ENCODE measurements at places on chromosomes 2 and 18.

GRCh38 chr2:30680121-30680520, 127.1 kb downstream of the CAPN13 start:
- DNase-seq: no peak

DNA sequence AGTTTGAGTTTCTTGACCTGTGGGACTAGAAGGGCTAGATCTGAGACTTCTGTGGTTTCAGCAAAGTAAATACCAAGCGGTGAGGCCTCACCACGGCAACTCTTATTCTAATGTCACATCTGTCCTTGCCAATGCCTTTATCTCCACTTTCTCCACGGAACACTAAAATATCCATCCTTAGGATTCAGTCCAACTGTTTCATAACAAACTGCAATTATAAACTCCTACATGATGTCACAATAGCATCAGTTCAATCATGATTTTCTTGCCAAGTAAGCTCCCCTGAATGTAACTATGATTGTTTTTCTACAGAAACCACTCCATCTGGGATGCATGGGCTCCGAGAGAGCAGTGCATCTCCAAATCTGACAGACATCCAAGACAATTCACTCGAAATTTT, 79.6 kb downstream of the LRATD1 start:
- DNase-seq: no peak

GRCh38 chr18:8890957-8891464, 185.7 kb downstream of the MTCL1 start:
- no peak for DNase-seq

- DNase-seq: no peak
Observed at GRCh38 chr2:46032996-46033395, 264.2 kb upstream of the EPAS1 start.

GRCh38 chr2:117137371-117137770, 677.1 kb upstream of the DDX18 start:
- no peak for DNase-seq

DNA sequence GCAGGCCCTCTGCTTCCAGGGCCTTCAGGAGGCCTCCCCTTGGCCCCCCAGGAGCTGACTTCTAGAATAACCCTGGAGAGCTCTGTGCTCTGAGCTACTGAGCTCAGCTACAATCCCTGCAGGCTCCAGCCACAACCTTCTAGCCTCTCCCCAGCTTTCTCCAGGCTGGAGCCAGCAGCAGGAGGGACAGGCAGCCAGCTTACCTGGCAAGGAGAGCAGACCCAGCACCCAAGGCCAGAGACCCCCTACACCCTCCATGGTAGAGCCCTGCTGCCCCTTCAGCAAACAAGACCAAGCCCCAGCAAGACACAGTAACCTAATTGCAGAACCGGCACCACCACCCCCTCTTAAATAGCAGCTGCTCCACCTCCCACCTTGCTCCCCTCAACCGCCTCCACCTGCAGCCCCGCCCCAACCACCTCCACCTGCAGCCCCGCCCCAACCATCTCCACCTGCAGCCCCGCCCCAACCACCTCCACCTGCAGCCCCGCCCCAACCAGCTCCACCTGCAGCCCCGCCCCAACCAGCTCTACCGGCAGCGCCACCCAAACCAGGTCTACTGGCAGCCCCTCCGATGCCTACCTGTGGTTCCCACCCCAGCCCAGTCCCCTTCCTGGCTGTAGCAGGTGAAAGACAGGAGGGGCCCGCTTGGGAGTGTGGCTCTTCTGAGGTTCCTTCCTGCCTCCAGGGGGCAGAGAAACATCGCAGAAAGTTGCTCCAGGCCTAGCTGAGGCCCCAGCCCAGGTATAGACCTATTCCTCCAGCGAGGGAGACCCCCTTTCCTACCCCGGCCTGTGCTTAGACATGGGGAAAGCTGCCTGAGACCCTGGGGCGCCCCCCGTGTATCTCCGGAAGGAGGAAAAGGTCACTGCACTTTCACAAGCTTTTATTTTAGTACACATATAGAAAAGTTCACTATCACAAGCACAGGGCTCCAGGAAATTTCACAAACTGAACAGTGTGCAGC, at the start of gene ASTL:
ASTL (minus strand) TSS at position 324 of the 967 bp plus-strand sequence; CDS start at position 258, 66 bp downstream.
- peak; percentile 54 for DNase-seq

DNA sequence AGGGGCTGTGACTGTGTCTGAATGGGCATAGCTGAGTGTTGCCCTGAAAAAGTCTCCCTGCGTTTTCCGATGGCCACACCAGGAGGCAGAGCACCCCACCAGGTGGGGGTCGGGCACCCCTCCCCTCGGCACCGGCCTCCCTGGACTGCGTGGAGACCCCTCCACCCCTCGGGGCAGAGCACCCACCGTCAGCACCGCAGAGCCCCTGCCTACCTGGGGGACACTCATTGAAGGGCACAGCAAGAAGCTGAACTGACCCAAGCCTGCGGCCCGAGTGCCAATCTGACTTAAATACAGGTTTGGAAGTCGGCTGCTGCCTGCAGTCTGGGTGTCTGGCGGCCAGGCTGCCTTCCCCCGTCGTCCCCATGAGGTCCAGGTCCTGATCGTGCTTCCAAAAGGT, 69.9 kb downstream of the KCNG2 start:
- no peak for DNase-seq

DNA sequence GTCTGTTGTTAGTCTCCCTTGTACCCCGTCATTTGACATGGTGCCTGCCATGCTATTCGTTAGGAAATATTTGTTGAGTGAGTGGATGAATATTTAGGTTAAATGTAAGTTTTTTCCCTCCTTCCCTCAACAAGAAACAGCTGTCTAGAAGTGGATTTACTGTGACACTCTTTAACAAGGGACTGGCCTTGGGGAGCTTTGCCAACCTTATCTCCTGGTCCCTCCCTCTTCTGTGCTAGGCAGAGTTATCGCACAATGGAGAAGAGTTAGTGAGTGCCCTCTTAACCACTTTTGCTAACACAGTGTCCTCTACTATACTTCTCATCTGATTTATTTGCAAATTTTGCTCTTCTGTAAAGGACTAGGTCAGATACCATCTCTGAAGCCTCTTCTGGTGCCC, 61.2 kb downstream of the DIS3L2 start:
- DNase-seq: no peak

- DNase-seq: no peak
Observed at GRCh38 chr2:177597759-177598158, 205.2 kb downstream of the AGPS start.

- DNase-seq: no peak
Observed at GRCh38 chr2:120959426-120959825, 223.8 kb downstream of the GLI2 start.

- DNase-seq: no peak
Observed at GRCh38 chr2:175571078-175571653, 389.7 kb upstream of the ATP5MC3 start.

GRCh38 chr2:157107460-157107859, 150.0 kb upstream of the GALNT5 start:
- no peak for DNase-seq

- DNase-seq: no peak
Observed at GRCh38 chr2:86019121-86019520, 86.6 kb downstream of the POLR1A start.

DNA sequence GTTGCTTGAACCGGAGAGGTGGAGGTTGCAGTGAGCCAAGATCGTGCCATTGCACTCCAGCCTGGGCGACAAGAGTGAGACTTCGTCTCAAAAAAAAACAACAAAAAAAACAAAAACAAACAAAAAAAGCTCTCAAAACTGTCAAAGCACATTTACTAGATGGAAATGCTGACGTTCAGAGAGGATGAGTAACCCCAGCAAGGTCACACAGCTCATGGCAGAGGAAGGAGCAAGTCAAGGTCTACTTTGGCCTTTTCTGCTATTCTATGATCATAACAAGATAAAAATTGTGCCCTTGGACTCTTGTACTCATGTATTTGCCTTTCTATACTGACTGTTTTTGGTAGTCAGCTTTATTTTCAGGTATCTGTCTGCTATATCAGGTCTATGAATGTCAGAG, 109.5 kb downstream of the ARL6IP6 start:
- no peak for DNase-seq

DNA sequence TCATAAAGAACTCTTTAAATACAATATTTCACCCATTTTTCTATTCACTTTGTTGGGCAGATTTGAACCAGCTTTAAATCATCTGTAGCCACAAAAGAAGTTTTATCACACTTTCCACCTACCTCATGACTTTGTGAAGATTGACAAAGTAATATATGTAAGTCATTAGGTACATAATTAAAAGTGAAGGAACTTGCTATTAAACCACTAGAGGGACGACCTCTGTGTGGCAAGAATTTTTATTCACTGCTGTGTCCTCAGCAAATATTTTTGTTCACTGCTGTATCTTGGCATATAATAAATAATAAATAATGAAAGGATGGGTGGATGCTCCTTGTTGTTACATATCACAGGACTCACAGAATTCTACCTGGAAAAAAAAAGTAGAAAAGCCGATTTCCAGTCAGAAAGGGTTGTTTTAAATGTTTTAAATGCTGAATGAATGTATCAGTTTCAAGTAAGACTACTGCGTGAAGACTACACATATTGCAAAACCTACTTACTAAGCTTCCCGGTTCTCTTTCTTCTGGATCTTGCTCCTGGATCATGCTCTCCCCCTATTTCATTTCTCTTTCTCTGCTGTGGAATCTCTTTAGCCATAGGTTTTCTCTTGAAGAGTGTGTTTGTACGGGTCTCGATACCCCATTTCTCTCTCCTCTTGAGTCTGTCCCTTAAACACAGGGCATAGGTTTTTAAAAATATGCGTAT, 44.8 kb downstream of the KCMF1 start:
- DNase-seq: no peak

Measured in activated T-cell treated with anti-CD3 and anti-CD28 coated beads for 4 hours (primary cell).